ENCODE measurements at places on chromosomes 2 and 18.

GRCh38 chr2:61044636-61045035 is 21.0 kb upstream of the SANBR start:
- no peak for DNase-seq

DNA sequence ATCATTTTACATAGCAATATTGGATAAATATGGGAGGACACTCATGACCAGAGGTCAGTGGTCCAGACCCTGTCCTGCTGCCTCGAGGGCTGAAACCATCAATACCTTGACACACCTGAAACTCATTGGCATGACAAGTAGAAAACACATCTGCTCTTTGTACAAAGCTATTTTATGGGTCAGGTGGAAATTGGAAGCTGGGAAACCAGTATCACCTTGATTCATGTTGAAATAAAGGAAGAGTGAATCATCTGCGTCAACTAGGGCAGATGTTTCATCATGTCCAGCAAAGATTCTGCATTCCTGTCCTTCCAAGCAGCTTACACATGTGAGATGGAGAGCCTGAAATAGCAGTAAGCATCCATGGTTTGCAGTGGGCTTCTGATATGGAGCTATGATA is 80.0 kb upstream of the ERBB4 start:
- no peak for DNase-seq

DNA sequence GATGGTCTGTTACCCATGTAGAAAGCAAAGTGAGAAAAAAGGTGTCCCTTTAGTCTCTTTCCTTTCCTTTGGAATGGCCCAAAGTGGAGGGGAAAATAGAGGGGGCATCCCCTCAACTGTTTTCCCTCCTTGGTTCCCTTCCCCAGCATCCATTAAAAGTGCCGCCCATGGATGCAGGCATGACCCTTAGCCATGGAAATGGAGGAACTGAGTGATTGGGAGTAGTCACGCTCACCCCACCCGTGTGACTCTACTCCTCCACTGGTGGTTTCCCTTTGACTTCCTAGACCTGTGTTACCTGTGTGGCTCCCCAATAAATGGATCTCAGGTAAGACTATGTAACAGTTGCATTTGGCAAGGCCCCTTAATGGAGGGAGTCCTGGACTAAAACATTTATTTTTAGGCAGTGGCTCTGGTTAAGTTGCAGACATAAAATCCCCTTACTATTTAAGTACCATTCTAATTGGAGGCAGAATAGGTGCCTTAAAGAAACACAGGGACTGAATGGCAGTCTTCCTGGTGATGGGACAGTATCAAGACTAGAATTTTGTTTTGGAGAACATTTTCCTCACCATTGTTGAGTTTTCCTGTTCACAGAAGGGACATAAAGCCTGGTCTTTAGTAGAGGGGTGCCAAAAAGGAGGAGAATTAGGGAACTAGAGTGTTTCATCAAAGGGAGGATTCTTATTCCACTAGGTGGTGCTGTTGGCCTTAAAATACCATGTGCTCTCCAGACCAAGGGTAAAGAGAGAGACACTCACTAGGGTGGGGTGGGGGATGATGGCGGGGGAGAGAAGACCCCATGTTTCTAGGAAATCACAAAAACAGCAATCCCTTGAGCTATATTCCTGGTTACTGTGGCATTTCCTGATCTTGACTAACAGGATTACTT is 25.7 kb upstream of the PLA2R1 start:
- peak; percentile 45 for DNase-seq

DNA sequence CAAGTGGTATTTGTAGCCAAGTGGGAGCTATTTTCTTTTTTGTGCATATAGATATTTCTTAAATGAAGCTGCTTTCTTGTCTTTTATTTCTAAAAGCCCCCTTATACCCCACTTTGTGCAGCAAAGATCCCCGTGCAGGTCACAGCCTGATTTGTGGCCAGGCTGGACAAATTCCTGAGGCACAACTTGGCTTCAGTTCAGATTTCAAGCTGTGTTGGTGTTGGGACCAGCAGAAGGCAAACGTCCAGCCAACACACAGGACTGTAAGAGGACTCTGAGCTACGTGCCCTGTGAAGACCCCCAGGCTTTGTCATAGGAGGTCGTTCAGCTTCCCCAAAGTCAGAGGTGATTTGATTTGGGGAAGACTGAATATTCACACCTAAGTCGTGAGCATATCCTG is 21.9 kb downstream of the FOSL2 start:
- DNase-seq = no peak

- DNase-seq = peak; percentile 43
These were observed 632 bp downstream of the AFTPH start for GRCh38 chr2:64524604-64525316.

DNA sequence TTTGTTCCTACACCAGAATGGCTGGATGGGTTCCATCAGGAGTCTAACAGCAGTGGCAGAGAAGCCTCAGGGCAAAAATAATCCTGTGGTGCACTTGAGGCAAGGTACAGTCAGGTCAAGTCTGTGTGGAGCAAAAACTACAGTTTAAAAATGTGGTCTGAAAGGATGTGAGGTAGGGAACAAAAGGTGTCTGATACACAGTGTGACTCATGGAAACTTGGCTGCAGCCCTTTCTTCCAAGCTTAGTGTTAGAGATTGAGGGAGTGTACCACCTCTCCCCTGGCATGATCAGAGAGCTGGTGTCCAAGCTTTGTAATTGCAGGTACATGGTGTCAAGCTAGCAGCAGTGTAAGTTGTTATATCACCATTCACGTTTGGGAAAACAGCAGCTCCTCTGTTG is 8.9 kb downstream of the ANKAR start:
- no peak for DNase-seq

DNA sequence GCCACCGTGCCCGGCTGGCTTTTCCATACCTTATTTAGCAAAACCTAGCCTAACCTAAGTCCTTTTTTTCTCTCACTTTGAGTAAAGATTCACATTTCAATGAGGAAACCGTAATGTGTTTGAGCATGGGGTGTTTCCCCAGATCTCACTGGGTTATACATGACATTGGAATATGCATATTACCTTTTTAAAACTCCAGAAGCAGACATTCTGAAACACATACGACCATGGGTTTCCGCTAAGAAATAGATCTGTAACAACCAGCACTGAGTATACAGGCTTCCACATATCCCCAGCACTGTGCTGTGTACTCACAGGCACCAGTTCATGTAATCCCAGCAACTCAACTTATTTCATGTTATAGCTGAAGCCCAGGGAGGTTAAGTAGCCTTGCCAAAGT is 41.0 kb upstream of the FOSL2 start:
- DNase-seq = no peak

- no peak for DNase-seq
These were observed 46.9 kb downstream of the GREB1 start for GRCh38 chr2:11580697-11581096.

GRCh38 chr2:179020156-179020750 is 29.7 kb downstream of the CCDC141 start:
- peak; percentile 48 for DNase-seq

DNA sequence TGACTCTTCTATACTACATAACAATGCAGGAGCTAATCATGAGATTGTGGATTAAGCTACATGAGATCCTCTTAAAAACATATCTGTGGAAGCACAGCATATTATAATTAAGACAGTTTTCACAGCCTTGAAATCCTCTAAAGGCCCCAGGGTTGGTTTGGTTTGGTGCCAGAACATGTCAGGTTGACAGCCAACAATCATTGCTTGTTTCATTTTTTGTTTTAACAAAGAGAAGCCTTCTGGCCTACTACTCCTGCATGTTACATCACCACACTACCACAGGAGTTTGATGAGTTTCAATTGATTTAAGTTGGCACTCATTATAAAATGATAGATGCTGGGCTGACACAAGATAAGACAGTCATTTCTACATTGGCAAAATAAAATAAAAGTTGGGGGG is 255.9 kb upstream of the ERBB4 start:
- DNase-seq = no peak

DNA sequence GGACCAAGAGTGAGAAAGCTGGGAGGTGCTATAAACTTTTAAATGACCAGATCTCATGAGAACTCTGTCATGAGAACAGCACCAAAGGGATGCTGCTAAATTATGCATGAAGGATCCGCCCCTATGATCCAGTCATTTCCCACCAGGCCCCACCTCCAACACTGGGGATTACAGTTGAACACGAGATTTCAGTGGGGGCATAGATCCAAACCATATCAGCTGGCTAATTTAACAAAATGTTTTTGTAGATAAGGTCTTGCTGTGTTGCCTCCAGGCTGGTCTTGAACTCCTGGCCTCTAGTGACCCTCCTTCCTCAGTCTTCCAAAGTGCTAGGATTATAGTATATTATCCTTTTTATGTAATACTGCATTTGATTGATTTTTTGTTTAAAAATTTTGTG is 56.0 kb downstream of the NBEAL1 start:
- no peak for DNase-seq
